GM03348 (cell line): ENCODE measurements at places on chromosomes 5 and 9.

DNA sequence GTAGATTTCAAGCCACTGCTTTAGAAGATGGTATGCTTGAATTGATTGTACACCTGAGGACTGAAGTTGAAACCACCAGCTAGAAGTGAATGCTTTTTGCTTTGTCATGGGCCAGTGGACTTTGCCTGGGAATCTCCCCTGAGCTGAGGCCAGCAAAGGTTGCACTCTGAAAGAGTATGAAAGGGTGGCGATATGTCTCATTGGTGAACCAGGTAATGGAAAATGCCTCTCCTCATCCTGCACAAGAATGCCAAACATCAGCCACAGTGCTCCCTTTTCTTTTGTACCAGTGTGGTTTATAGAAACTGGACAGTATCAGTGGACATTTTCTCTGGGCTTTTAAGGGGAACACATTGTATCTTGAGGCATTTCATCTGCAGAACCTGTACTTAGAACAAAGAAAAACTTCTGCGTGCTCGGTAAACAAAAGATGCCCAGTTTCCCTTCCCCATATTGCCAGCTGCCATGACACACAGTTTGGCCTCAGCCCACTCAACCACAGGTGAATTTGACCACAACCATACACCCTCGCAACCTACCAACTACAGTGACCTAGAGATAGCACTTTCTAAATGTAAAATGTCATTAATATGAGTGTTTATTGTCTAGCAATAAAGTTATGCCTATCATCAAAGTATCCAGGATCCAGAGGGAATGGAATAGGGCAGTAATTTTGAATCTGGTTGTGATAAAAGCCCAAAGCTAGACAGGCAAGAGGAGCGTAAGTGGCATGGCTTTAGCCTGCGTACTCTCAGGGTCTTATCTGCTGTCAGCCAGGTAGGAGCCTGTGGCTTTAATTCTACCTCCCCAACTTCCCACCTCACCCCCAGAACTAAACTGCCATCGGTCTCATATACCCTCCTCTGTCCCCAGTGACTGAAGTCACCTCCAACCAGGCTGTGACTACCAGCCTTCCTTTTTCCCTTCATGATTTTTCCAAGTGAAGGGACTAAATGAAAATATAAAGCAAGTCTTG, 79.5 kb upstream of the LHFPL2 start:
- DNase-seq = no peak

DNA sequence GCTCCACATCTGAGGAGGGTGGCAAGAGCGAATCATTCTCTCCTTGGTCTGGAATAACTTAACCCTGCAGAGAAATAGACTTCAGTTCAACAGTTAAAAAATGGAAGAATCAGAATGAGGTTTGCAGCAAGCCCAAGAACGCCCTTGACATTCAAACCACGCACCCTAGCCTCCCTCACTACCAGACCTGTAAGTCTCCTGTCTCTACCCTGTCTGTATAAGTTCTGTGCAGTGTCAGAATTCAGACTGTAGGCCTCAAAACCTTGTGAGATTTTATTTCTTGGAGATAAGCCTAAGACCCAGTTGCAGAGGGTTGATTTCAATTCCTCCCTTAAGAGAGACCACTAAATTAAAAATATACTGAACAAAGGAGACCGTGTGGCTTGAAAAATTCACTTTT, 35.8 kb upstream of the PLPP1 start:
- DNase-seq = no peak

GRCh38 chr9:130444565-130445221, at the start of gene ASS1:
Gene ASS1, plus strand, starts transcription at chr9:130444961. Its CDS starts 7,268 bp downstream, at chr9:130452229.
- peak; percentile 89 for DNase-seq

GRCh38 chr9:16561121-16561520, 309.3 kb downstream of the BNC2 start:
- no peak for DNase-seq

GRCh38 chr5:170402508-170402907, 13.3 kb upstream of the KCNMB1 start:
- no peak for DNase-seq

DNA sequence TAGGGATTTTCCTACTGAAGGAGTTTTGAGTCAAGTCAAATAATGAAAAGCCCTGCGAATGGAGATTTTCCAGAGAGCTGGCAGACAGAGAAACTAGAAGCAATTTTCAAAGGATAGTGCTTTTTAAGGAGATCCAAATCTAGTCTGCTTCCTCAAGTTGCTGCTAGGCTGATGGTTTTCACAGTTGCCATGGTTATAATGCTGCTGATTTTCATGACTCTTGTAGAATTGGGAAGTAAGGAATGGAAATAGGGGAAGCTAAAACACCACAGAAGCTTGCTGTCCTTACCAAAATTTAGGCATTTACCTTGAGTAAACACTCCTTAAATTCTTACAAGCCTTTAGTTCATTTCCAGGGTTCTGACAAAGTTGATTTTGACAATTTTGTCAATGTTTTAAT, 30.1 kb upstream of the HAPLN1 start:
- no peak for DNase-seq

- DNase-seq = peak; percentile 53
These were observed 155.7 kb downstream of the C9orf50 start for GRCh38 chr9:129464972-129465833.

- DNase-seq = no peak
These were observed 25.8 kb upstream of the CD180 start for GRCh38 chr5:67222243-67223025.

- no peak for DNase-seq
These were observed 33.7 kb upstream of the PWWP2A start for GRCh38 chr5:160152901-160153300.

DNA sequence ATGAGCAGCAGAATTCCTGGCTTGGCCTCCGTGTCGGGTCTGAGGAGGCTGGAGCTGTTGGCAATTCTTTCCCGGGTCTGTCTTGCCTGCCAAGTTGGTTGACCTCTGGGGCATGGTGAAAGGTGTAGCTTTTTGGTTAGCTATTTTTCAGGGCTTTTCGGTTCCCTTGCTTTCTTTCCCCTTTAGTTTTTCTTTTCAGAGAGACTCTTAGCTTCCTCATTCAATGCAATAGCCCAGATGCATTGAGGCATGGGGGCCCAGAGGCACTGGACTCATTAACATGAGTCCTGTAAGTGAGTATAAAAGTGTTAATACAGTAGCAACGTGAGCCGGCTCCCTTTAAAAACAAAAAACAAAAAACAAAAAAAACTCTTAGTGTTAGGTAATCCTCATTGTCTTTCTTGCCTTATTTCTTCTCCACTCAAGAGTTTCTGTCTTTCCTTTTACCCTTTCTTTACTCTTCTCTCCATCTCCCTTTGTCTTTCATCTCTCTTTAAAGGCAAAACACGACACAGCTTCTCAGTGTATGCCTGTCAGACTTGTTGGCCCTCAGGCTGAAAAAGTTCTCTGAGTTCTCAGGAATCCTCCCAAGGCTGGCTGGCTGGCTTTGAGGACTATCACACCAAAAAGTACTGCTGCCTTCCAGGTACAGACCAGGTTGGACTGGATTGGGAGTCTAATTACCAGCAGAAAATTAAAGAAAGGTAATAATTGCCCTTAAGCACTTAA, 289.9 kb upstream of the TUT7 start:
- no peak for DNase-seq

GRCh38 chr9:2043881-2044462, 28.8 kb downstream of the SMARCA2 start:
- no peak for DNase-seq

- peak; percentile 89 for DNase-seq
These were observed 18.0 kb downstream of the MGAT1 start for GRCh38 chr5:180784497-180785097.

- DNase-seq = peak; percentile 99
These were observed at the start of gene STX17 for GRCh38 chr9:99906403-99907207. Gene STX17, plus strand, starts transcription at chr9:99906654. Its CDS starts 8,586 bp downstream, at chr9:99915240.

GRCh38 chr9:92749071-92749933, 15.3 kb downstream of the BICD2 start:
- no peak for DNase-seq

GRCh38 chr9:98559561-98559960, 149.2 kb downstream of the GABBR2 start:
- no peak for DNase-seq

GRCh38 chr9:136881691-136882108, 4.6 kb upstream of the TRAF2 start:
- DNase-seq = no peak

GRCh38 chr5:111079846-111080245, 8.3 kb downstream of the TSLP start:
- no peak for DNase-seq

- DNase-seq = peak; percentile 43
These were observed 500.9 kb downstream of the DIRAS2 start for GRCh38 chr9:90141723-90142122.

GRCh38 chr5:92758552-92758951, 822.5 kb downstream of the NR2F1-AS1 start:
- DNase-seq = peak; percentile 32
